Stimulated activated CD4-positive, alpha-beta T cell treated with anti-CD3 and anti-CD28 coated beads, Interleukin-1b, Interleukin-23, amount 100 ng/mL, for 24 hours (primary cell): ENCODE measurements at places on chromosomes 2 and 18.

DNA sequence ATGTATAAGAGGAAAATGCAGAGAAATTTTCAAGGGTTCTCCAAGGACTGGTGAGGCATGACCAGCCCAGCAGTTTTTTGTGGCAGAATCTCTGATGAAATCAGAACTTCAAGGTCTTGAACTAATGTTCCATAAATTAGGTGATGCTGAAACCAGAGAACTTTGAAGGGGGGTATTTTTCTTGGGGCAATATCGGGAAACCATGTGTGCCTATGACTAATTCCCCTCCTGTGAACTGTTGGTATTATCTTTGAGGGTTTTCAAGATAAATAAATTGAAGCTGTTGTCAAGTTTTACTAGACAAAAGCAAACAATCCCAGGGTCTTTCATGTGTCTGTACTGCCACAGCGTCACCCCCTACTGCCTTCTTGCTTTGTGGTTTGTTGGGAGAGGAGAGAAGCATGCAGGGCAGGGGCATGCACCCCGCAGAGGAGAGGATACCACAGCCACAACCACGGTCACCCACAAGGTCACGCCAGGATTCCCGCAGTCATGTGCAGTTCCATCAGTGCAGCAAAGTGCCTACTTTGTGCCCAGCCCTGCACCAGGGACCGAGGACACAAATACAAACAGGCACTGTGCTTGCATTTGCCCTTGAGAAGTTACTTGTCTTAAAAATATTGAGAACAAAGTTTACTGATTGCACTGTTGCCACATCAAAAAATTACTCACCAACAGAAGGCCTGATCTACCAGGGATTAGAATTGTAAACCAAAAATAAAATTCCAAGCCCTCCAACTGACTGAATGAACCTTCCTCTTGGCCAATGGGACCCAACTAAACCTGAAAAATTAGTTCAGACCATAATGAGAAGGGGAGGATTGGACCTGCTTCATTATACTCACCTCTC lies 413.3 kb upstream of the TRIB2 start:
- no peak for DNase-seq

- DNase-seq: peak; percentile 77
Observed at GRCh38 chr2:197198890-197199289, 111.7 kb downstream of the ANKRD44 start.

DNA sequence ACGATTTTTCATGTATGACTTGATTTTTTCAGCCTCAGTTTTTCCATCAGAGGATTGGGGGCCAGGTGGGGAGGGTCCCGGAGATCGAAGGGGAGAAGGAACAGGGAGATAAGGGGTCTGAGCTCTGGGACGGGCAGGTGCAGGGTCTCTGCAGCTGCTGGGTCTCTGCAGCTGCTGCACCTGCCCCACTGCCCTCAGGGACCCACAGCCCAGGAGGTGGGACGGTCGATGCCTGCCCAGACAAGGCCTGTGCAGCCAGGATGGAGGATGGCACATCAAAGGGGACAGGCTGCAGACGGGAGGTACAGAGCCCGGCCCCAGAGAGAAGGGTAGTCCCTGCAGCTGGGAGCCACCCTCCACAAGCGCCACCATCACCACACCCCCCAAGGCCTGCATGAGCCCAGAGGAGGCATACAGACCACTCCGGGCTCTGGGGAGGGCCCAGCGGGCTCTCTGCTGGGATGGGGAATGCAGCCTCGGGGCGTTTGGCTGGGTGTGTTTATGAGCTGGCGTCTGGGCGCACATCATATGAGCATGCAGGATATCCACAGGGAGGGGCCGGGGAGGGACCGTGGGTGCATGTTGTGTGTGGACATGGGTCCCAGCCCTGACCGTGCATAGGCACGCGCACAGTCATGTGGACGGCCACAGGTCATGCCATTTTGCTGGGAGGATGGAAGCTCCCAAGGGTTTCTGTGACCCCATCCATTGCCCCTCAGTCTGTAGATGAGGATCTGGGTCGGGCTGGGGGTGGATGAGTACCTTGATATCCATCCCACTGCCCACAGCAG lies 34.9 kb upstream of the GPC1 start:
- DNase-seq: no peak

- no peak for DNase-seq
Observed at GRCh38 chr18:21629089-21629832, 17.1 kb downstream of the SNRPD1 start.

- no peak for DNase-seq
Observed at GRCh38 chr2:42457011-42457410, 36.8 kb downstream of the KCNG3 start.

DNA sequence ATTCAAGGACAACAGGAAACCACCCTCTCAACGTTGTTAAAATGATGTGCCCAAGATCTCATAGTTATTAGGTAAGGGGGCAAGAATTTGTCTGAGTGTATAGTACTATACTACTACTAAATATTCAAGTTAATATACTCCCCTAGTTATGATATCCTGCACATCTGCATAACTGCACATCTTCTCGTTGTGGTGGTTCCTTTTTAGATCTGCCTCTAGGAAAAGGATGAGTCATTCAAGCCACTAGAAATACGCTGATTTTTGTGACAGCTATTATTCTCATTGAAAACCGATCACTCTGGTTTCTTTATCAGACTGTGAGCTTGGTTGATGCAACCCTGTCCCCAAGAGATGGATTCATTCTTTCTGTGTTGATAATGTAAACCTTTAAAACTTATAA lies 1067.0 kb upstream of the FANCL start:
- no peak for DNase-seq

DNA sequence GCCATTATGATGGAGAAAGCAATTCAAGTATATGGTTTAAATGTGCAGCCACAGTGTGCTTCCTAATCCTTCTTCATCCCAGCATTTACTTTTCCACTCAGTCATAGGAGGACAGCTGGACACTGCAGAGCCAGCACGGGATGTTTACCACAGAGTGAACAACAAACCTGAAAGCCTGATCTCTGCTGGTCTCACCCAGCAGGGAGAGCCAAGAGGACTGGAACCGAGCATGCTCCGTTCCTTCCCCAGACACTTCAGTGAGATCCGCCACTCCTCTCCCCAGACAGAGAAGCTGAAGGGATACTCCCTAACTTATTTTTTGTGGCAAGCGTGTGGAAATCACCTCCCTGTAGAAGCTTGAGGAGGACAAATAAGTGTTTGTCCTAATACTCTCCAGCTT lies 23.2 kb upstream of the GORASP2 start:
- no peak for DNase-seq

GRCh38 chr2:225668606-225669266 lies 269.2 kb downstream of the NYAP2 start:
- DNase-seq: no peak

- no peak for DNase-seq
Observed at GRCh38 chr2:98240786-98241398, 105.4 kb upstream of the CNGA3 start.
